Mammary epithelial cell (primary cell): ENCODE measurements at places on chromosomes 2 and 18.
A peak's percentile ranks its signal among the peaks of the same experiment; 100 is the strongest.

DNA sequence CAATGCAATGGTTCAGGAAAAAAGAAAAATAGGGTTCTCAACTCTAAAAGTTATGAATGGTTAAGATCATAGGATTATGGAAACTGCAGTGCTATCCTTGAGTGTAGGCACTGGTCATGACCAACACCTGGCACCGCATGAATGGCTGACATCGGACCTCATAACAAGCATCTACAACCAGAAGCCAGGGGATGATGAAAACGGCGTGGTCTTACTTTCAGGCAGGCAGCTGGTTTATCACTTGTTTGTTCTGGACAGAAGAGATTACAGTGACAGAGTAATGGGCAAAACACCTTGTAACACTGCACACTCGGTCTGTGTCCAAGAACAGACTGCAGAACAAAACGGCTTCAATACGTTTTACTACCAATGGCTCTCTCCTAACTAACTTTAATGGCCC is 132.8 kb downstream of the STK39 start:
- DNase-seq: no peak

DNA sequence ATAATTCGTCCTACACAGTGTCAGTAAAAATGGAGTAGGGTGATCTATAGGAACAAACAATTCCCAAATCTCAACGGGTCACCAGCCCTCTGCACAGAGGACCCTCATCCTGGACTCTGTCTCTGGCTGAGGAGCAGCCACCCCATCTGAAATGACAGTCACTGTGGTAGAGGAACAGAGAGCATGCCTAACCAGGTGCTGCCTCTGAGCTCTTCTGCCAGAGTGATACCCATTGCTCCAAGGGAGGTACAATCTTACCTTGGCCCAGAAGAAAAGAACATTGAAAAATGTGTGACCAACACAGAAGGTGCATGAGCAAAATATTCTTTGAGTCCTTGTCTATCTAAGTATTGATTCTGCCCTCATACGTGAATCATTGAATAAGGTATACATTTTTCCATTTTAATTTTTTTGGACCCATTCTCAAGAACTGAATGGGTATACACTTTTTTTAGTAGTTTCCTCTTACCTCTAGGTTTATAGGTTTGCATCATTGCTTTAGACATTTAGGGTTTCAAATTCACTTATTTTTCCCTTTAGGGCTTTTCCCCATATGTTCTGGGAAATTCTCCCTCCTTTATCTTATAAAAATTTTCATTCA is 8.7 kb downstream of the SP140 start:
- DNase-seq: no peak

DNA sequence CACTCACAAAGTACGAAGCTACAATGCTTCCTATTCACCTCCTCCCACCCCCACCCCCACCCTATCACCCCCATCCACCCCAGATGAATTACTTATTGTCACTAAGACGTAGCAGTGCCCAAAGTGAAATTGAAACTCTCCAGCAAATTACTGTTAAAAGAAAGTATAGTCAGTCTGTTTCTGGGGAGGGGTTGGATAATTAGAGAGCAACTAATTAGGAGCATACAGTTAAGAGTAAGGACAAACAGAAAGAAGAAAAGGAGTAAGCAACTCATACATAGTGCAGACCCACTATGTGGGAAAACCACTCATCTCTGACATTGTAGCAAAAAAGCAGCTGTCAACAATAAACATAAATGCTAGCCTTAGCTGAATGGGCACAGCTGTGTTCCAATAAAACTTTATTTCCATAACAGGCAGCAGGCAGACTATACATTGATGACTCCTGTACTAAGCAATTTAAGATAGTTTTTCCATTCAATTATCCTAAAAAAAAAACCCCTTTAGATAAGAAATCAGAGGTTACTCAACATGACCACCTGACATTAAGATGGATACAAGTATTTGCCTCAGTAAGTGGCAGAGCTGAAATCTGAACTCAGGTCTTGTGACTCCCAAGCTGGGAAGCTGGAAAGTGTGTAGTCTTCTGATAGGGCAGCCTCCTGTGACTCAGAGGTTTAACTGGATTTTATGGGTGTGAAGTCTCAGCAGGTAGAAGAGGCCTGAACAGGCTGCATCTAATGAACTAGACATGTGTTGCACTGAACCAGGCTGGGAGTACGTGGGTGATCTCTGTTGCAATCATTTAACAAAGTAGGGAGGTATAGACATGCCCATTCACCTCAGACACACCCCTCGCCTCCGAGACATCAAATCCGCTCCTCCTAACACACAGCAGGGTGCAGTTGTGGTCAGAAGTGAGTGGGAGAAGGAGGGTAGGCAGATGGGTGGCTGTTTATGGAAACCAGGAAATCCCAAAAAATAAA is 171.8 kb upstream of the KLF7 start:
- peak; percentile 100 for DNase-seq

DNA sequence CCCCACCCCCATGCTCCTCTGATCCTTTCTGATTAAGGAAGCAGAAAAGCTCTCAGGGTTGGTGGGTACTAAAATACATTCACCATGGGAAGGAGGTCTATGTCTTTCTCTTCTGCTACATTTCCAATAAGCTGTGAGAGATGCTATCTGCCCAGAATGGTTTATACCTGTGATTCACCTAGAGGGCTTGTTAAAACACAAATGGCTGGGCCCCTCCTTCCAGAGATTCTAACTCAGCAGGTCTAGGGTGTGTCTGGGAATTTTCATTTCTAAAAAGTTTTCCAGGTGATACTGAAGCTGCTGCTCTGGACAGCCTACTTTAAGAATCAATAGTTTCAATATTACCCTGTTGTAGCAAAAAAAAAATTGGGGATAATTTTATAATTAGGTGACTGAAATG is 772.2 kb upstream of the ZEB2 start:
- peak; percentile 77 for DNase-seq

- DNase-seq: no peak
These were observed 7.8 kb upstream of the SERPINB2 start for GRCh38 chr18:63879709-63880108.

DNA sequence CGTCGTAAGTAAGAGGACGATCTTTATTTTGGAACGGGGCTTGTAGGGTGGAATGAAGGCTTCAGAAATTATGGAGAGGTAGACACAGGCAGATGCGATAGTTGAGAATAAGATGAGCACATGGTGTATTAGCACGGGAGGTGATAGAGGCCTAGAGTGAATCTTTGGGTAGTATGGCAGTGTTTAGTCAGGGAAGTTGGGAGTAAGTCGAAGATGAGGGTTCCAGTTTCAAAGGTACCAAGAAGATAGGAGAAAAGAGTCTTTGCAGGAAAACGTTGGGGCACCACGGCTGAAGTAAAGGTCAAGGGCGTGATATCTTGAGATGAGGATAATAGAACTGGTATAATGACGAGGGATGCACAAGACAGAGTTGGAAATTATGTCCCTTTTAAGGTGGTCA is 654 bp downstream of the PIK3C3 start:
- peak; percentile 17 for DNase-seq

GRCh38 chr2:20594957-20595356 is 55.9 kb downstream of the HS1BP3 start:
- DNase-seq: no peak
